ENCODE measurements at places on chromosomes 13 and 19. TPM values are rescaled to one million over a fixed set of nuclear protein-coding genes. Genes with fewer than 3 reads are reported as not detected.

DIAPH3 gene
- 5.3 TPM for total RNA-seq

NUMBL gene
- total RNA-seq, result 16.7 TPM

KIR3DL3 gene
- total RNA-seq, result not detected

NEK5 gene
- total RNA-seq, result 0.82 TPM

TMC4 gene
- total RNA-seq, result not detected

FGF21 gene
- not detected for total RNA-seq

KLF5 gene
- 1.6 TPM for total RNA-seq

ZNF737 gene
- total RNA-seq, result 129 TPM

CBY2 gene
- total RNA-seq, result not detected

ZFP36 gene
- 0.41 TPM for total RNA-seq

DNA sequence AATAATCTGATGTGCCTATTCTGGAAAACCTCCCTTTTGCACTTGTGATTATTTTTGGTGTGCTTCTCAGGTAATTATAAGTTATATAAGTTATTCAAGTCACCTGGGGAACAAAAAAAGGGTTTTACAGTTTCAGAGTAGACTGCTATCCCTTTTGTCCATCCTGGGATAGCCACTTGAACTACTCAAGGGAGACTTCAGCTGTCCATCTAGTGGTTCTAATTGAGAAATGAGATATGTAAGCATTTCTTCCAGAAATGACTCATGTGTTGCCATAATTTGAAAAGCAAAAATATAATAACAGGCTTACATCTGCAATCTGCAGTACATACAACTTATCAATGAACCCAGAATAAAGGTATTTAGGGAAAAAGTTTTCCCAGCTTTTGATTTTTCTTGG is 20.4 kb downstream of the UBL3 start:
- DNase-seq, result no peak

- no peak for DNase-seq
These were observed 72.4 kb downstream of the NHLRC3 start for GRCh38 chr13:39110518-39111097.

- no peak for DNase-seq
These were observed 42.0 kb upstream of the TDRD3 start for GRCh38 chr13:60355056-60355455.

- no peak for DNase-seq
These were observed 40.6 kb upstream of the EEF1AKMT1 start for GRCh38 chr13:20814224-20814910.

GRCh38 chr19:28718909-28719308 is 494.0 kb downstream of the UQCRFS1 start:
- DNase-seq, result no peak

DNA sequence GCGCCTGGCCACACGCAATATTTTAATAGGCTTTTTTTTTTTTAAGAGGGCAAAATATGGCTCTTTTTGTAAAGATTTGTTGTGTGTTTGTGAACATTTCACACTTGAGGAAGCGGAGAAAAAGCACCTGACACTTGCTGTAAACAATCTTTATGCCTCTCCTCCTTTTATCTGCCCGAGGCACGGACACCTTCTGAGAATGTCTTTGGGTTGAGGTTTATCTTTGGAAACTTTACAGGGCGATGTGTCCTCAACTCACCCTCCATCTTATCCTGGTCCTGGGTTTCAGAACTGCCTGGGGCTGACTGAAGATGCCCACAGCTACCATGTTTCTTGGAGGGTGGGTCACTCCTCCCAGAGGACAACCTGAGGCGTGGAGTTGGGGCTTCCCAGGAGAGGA is 44.0 kb downstream of the ZNF627 start:
- DNase-seq, result no peak

DNA sequence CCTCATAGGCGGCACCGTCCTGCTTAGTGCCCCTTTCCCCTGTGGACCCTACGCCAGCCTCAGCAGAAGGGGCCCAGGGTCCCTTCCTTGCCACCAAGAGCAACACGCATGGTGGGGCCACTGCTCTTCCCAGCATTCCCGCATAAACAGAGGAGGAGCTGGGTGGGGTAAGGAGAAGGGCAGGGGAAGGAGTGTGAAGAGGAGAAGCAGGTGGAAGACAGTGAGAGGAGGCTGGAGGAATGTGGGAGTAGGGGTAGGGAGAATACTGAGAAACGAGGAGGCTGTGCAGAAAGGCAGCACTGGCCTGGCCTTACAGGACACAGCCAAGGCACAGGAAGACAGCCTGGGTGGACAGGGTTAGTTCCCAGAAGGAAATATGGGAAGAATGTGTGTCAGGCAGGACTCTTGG is 43.9 kb downstream of the ZNF331 start:
- no peak for DNase-seq

DNA sequence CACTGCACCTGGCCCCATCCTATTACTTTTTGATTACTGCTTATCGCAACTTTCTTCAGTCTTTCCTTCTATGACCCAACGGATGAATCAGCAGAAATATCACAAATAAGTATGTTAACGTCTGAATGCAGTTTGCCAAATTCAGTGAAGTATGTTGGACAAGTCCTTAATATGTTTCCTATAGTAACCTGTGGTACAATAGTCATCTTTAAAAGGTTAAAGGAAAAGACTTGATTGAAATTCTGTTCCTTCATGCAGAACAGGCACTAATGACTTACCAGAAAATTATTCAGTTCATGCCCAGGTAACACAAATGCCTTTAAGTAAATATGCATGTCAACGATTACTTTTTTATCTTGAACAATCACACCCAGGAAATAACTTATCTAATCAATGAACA is 242.6 kb downstream of the KCTD12 start:
- DNase-seq, result no peak

DNA sequence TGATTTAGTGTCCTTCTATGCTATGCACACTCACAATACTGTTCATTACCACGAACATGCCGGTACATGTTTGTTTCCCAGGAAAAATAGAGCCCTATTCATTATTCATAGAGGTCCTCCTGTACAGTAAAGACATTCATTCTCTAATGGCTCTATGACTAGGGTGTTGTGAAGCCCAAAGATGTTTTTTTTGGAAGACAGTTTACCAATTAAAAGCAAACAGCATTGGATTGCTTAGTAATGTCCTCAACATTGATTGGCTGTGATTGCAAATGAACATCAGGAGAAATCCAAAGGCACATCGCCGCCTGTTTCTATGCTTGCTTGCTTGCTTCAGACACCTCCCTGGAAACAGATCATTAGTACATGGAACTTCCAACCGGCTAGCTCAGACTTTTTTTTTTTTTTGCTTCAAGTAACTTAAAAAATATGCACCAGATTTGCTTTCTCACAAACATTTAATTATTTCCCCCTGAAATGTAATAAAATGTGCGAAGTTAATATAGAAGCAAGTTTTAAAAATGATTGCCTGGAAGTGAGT is 8.8 kb upstream of the GPC6 start:
- DNase-seq, result no peak

DNA sequence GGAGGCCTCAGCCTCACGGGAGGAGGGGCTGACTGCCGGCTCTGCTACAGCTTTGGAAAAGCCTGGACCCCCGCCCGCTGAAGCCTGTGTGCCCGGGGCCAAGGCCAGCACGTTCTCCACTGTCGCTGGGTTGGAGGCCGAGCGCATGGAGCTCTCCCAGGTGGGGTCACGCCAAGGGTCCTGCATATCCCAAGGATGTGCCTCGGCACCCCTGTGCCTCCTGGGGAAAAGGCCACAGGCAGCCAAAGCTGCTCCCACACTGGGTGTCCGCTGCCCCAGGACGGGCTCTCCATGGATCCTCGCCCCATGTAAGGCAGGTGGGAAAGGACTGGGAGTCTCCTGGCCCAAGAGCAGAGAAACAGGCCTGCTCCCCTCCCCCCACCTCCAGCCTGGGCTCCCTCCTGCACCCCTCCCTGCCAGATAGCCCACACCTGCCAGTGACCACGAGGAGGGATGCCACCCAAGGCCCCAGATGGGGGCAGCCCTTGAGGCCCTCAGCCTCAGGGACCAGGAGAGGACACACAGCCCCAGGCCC is 64.0 kb downstream of the MLLT1 start:
- no peak for DNase-seq

GRCh38 chr19:15452111-15453047 is 2.6 kb upstream of the WIZ start:
- peak; percentile 91 for DNase-seq

GRCh38 chr13:109764470-109765291 is 21.7 kb downstream of the IRS2 start:
- DNase-seq, result peak; percentile 61

- DNase-seq, result no peak
These were observed 42.6 kb downstream of the C13orf42 start for GRCh38 chr13:51068501-51068900.

DNA sequence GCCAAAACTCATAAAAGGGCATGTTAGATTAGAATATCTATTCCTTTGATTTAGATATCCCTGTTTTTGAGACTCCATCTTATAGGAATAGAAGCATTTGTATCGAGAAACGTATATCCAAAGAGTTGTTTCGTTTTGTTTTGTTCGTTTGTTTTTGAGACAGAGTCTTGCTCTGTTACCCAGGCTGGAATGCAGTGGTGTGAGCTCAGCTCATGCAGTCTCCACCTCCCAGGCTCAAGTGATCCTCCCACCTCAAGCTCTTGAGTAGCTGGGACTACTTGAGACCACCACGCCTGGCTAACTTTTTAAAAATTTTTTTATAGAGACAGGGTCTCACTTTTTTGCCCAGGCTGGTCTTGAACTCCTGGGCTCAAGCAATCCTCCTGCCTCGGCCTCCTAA is 26.6 kb upstream of the ZMYM5 start:
- no peak for DNase-seq

GRCh38 chr13:81498969-81499368 is 1158.0 kb upstream of the SPRY2 start:
- DNase-seq, result no peak

DNA sequence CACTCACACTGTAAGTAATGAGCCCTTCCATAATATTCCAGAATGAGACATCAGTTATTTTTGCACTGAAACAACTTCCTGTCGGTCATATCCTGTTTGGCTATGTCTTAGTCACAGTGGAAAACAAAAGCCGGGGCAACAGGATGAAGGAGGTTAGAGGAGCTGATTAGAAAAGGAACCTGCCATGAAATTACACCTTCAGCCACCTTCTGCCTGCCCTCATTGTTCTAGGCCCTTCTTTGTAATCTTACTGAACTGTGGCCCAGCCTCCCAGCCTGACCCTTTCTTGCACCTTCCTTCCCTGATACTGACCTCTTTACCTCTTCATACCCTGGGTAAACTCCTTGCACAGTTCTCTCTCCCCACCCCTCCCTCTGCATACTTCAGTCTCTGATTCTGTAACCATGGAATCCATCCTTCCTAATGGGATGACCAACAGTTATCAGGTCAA is 67.3 kb downstream of the DOCK9 start:
- no peak for DNase-seq

- no peak for DNase-seq
These were observed 46.2 kb downstream of the ZNF568 start for GRCh38 chr19:36962346-36962745.

GRCh38 chr19:990119-990571 is 6.0 kb downstream of the WDR18 start:
- DNase-seq, result no peak

GRCh38 chr13:88461272-88462009 is 790.3 kb downstream of the SLITRK5 start:
- DNase-seq, result no peak

DNA sequence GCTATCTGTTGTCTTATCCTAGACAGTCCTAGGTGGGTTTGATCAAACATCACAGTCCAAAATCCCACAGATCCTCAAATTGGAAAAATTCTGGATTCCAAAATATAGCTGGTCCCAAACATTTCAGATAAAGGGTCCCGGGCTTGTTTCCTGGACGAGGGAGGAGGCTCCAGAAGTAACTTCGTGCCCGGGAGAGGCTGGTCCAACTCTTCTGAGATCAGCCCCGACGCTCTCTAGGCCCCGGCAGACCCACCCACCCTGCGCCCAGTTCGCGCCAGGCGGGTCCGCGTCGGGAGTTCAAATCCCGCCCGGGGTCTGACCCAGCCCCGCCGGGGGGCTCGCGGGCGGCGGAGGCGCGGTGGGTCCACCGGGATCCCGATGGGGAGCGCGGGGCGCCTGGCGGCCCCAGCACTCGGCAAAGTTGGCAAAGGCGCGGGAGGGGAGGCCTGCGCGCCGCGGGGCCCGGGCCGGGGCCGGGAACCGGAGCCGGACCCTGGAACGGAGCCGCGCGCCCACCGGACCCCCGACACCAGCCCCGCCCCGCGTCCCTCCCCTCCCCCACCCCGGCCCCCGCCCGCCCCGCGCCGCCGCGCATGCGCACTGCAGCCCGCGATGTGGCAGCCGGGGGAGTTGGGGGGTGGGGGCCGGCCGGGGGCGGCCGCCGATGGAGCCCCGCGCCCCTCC is 513 bp downstream of the MIER2 start:
- DNase-seq, result peak; percentile 85

- DNase-seq, result peak; percentile 48
These were observed at the start of gene ERFL for GRCh38 chr19:41928221-41928683. Gene ERFL, minus strand, starts transcription at chr19:41928449. Its CDS starts 15,530 bp downstream, at chr19:41912919.

- no peak for DNase-seq
These were observed 13.4 kb upstream of the C19orf33 start for GRCh38 chr19:38290631-38291147.

- no peak for DNase-seq
These were observed 62.3 kb upstream of the STARD13 start for GRCh38 chr13:33347861-33348260.

DNA sequence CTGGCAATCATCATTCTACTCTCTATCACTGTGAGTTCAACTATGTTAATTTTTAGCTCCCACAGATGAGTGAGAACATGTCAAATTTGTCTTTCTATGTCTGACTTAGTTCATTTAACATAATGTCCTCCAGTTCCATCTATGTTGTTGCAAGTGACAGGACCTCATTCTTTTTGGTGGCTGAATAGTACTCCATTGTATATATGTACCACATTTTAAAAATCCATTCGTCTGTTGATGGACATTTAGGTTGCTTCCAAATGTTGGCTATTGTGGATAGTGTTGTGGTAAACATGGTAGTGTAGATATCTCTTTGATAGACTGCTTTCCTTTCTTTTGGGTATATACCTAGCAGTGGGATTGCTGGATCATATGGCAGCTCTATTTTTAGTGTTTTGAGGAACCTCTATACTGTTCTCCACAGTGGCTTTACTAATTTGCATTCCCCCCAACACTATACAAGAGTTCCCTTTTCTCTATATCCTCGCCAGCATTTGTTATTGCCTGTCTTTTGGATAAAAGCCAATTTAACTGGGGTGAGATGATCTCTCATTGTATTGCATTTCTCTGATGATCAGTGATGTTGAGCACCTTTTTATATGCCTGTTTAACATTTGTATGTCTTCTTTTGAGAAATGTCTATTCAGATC is 124.1 kb downstream of the PCCA start:
- DNase-seq, result no peak

- DNase-seq, result no peak
These were observed 59.7 kb downstream of the NAA16 start for GRCh38 chr13:41370736-41371135.

- DNase-seq, result peak; percentile 54
These were observed 5.4 kb downstream of the LINGO3 start for GRCh38 chr19:2302319-2303210.

- DNase-seq, result no peak
These were observed 562.1 kb upstream of the PCDH9 start for GRCh38 chr13:67792151-67792676.

- no peak for DNase-seq
These were observed 21.7 kb upstream of the FBXL3 start for GRCh38 chr13:77048681-77049080.
